Ureter (tissue), 1 donor: ENCODE measurements at places on chromosomes 13 and 19.

DNA sequence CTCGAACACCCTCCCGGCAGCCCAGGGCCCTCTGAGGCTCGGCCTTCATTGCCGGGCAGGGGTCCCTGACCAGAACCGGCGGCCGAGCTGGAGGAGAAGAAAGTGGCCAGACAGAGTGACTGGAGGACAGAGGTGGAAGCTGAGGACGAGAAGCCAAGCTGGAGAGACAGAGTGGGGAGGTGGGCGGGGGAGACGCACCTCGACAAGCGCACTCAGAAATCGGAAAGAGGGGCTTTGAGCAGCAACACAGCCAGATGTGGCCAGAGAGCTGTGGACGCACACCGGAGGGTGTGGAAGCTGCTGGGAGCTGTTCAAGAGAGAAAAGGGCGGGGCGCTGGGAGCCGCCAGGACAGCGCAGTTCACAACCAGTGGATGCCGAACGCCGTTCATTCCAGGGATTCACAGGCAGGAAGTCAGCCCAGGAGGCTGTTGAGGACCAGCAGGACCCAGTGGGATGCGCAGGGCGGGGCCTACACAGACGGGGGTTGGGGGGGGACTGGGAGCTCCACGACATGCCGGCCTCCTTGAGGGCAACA, 28.2 kb upstream of the C13orf46 start:
- no peak for DNase-seq

GRCh38 chr13:50843257-50844083, at the start of gene DLEU7:
Gene DLEU7, minus strand, starts transcription at chr13:50843692. Its CDS starts 46 bp downstream, at chr13:50843646.
- DNase-seq: no peak

- DNase-seq: no peak
Observed at GRCh38 chr13:43116242-43116641, 92.9 kb downstream of the DNAJC15 start.

GRCh38 chr13:104773775-104774174, 1707.6 kb upstream of the SLC10A2 start:
- DNase-seq: no peak

DNA sequence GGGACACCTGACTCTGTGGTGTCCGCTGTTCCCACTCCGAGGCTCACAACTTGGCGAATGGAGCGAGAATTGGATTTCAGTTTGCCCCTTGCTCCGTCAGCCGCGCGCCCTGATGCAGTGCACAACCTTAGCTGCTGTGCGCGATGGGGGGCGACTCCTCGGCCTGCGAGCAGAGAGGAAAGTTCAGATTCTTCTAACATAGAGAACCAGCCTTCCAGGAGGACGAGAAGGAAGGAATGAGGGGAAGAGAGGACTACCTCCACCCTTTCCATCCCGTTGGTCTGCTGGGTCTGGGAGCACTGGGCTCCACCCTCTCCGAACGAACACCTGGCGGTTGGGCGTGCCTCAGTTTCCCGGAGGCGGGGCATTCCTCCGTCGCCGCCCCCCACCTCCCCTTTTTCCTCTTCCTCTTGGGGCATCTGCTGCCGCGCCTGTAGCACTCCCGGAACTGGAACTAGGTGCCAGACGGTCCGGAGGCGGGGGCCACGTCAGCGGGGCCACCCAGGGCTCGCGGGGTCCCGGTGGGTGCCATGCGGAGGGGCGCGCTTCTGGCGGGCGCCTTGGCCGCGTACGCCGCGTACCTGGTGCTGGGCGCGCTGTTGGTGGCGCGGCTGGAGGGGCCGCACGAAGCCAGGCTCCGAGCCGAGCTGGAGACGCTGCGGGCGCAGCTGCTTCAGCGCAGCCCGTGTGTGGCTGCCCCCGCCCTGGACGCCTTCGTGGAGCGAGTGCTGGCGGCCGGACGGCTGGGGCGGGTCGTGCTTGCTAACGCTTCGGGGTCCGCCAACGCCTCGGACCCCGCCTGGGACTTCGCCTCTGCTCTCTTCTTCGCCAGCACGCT, at the start of gene KCNK6:
TSS of gene KCNK6 (plus strand) at position 425 of the 838 bp plus-strand sequence. CDS start at position 531, 106 bp downstream.
- peak; percentile 66 for DNase-seq
